ENCODE measurements at places on chromosomes 7 and 10.

GRCh38 chr7:157560258-157560654 lies 223.5 kb downstream of the DNAJB6 start:
- no peak for DNase-seq

DNA sequence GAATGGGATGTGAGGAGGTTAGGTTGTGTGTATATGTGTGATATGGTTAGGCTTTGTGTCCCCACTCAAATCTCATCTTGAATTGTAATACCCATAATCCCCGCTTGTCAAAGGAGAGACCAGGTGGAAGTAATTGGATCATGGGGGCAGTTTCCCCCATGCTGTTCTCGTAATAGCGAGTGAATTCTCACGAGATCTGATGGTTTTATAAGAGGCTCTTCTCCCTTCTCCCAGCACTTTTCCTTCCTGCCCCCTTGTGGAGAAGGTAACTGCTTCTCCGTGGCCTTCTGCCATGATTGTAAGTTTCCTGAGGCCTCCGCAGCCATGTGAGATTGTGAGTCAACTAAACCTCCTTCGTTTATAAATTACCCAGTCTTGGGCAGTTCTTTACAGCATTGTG lies 47.3 kb downstream of the NPVF start:
- no peak for DNase-seq

GRCh38 chr10:123655751-123656150 lies 10.4 kb upstream of the GPR26 start:
- no peak for DNase-seq

DNA sequence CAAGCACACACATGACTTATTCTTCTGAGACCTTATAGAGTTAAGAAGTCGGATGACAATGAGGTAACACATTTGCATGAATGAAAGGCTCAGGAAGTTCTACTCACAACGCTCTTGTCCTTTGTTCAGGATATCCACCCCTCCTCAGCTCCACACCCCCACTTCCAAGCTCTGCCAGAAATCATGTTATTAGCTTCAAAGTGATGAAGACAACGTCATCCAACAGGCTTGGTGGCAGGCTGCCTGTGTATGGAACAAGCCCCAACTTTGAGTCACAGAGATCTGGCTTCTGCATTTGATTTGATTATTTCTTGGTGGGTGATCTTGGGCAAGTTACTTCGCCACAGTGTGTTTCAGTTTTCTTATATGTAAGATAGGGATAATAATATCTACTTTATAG lies 12.4 kb upstream of the BMPER start:
- no peak for DNase-seq

DNA sequence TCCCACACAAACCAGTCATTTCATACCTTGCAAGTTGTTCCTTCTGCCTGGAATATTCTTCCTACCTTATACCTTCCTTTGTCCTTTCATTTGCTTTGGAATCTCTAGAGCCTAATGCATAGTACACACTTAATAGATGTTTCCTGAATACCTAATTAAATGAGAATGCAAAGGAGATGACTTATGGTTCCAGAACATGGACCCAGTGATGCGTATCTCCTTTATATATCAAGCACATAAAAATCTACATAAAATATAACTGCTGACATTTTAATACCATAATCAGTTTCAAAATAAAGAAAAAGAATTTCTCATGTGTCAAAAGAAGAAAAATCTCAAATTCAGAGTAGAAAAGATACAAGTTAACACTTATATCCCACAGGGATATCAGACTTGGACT lies 110.6 kb upstream of the ASAH2 start:
- no peak for DNase-seq

DNA sequence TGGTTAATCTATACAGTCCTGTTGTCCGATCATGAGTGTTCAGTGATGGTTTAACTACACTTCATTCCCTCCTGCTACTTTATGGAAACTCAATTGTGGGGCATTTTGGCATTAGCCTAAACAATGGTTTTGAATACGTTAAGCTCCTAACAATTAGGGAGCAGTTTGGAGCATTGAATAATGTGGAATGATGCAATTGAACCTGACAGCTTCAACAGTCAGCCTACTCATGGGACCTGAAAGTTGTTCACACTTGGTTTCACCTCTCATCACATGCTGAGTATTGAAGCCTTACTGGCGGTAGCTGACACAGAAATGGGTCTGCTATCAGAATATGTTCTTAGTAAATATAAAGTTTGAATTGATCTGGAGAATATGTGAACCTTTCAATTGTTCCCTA lies 186.1 kb downstream of the MLLT10 start:
- DNase-seq, result no peak

- no peak for DNase-seq
Measured at GRCh38 chr10:122182308-122182707, 88.8 kb upstream of the BTBD16 start.

- no peak for DNase-seq
Measured at GRCh38 chr7:27254625-27255024, 12.0 kb downstream of the EVX1 start.

DNA sequence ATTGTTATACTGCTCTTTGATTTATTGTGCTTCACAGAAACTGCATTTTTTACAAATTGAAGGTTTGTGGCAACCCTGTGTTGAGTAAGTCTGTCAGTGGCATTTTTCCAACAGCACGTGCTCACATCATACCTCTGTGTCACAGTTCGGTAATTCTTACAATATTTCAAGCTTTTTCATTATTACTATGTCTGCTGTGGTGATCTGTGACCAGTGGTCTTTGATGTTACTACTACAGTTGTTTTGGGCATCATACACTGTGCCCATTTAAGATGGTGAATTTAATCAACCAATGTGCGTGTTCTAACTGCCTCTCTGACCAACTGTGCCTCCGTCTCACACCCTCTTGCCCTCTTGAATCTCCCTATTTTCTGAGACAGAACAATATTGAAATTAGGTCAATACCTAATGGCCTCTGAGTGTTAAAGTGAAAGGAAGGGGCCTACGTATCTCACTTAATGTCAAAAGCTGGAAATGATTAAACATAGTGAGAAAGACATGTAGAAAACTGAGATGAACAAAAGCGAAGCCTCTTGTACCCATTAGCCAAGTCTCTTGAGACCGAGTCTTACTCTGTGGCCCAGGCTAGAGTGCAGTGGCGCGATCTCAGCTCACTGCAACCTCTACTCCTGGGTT lies 20.2 kb upstream of the ASL start:
- no peak for DNase-seq

DNA sequence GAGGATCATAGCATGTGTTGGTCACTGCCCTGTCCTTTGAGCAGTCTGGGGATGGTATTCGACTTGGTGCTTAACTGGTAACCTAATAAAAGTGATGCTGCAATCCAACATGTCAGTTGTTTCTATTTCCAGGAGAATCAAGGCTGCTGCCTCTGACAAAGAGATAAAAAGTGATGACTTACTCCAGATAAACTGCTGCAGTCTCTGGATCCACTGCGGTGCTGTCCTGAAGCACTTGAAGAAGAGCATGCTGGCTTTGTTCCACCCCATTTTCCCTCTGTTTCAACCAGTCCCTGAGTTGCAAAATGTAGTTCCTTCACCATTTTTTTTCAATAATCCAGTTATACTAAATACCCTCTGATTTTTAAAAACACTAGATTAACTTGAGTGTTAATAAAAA lies 403.5 kb upstream of the ANKRD30A start:
- DNase-seq, result no peak

DNA sequence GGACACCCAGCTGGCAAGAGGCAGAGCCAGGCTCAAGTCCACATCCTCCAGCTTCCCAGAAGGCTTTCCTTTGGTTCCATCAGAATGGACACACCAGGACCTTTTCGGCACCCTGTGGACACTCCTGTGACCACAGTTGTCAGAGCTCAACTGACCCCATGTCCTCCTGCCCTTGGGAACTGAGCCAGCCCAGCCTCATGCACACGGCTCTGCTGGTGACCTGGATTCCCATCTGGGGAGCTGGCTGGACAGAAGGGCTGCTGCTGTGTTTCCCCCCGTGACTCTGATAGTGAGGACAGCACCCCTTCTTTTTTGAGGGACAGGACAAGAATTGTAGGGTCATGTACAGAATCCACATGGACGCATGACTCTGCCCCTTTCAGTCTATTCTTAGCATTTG lies 289.2 kb downstream of the WDR37 start:
- DNase-seq, result no peak

DNA sequence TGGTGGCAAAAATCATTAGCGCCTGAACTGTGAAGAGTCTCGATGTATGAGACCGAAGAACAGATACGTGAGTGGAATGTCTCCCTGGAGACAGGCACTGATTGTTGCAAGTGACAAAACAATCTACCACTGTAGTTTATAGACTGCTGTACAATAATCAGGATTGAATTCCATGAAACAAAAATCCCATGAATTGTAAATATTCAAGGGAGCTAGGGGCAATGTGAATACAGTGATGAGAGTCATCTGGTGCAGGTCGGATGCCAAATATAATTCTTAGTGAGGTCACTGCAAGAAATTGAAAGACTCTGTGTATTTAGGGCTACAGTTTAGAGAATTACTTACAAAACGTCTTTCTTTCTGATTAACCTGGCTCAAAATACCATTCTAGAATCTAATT lies 594.4 kb upstream of the VSTM2A start:
- no peak for DNase-seq

DNA sequence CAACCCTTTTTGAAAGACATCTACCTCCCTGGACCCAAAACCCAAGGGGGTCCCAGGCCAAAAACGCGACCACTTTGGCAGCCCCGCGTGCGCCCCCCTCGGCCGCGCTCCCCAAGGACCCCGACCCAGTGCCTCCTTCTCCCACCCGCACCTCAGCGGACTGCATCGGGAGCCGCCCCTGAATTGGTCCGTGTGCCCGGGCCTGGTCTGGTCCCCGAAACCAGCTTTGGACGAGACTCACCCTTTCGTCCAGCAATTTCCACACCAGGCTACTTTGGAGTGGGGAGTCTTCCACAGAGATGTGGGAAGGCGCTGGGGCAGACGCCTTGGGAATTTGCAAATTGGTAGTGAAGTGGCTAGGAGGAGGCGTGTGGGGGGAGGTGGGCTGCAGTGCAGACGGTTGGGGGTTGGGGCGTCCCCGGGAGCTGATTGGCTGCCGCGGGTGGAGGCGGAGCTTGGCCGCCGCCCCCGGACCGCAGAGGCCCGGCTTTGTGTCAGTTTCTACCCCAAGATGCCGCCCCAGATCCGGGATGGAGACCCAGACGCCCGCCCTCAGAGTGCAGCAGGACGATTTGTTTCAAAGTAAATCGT lies 16.9 kb downstream of the TCAF1 start:
- no peak for DNase-seq

GRCh38 chr7:66403564-66403963 lies 198.4 kb downstream of the TPST1 start:
- DNase-seq, result no peak

DNA sequence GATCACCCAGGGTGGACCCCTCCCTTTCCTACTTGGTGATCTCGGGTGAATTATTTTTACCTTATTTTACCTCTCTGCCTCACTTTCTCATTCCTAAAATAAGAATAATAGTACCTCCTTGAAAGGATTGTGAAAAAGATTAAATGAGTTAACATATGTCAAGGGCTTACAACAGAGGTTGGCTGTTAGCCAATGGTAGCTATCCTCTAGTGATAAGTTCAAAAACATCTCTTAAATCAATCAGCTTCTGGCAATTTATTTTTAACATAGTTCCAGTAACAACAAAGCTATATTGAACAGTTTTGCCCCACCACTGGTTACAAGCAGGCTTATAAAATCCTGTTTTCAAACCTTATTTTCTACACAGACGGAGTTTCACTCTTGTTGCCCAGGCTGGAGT lies 45.4 kb downstream of the TMEM168 start:
- DNase-seq, result no peak

DNA sequence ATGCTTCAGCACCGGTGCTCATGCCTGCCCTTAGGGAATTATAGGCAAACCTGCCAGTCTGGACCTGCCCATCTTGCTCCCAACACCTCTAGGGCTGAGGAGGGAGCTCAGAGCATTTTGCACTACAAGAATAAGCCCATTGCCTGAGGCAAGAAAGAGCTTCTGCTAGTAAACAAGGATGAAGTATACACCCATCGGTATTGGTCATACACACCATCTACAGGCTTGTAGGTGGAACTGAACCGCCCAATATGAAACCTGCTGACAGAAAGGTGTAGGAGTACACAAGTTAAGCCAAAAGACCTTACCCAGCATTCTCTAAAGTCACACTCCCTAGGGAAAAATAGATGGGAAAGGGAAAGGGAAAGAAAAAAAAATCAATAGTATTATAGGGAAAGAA lies 957.0 kb upstream of the LRRTM3 start:
- DNase-seq, result no peak

DNA sequence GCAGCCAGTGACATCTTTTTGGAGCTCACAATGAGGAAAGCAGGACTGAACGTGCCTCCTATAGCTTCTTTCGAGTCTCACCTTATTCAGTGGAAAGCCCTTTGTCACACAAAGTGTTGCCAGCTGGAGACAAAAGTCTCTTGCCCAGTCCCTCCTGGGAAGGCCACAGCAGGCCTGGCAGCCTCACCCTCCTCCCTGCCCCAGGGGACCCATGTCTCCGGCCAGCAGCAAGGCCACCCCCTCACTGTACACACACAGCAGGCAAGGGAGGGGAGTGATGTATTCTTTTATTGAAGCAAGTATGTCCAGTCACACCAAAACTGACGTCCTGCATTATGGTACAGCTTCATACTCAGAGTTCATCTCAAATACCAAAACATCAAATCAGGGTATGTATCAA lies 56.0 kb downstream of the CSGALNACT2 start:
- DNase-seq, result no peak

- DNase-seq, result no peak
Measured at GRCh38 chr10:98920807-98921206, 314.8 kb downstream of the HPSE2 start.

GRCh38 chr7:100570954-100571828 lies 2.5 kb downstream of the SAP25 start:
- no peak for DNase-seq

- no peak for DNase-seq
Measured at GRCh38 chr10:77602231-77602912, 35.2 kb downstream of the KCNMA1 start.

GRCh38 chr10:73126343-73126742 lies 16.1 kb downstream of the NUDT13 start:
- DNase-seq, result no peak

GRCh38 chr7:157278791-157279724 lies 57.7 kb upstream of the DNAJB6 start:
- DNase-seq, result no peak

DNA sequence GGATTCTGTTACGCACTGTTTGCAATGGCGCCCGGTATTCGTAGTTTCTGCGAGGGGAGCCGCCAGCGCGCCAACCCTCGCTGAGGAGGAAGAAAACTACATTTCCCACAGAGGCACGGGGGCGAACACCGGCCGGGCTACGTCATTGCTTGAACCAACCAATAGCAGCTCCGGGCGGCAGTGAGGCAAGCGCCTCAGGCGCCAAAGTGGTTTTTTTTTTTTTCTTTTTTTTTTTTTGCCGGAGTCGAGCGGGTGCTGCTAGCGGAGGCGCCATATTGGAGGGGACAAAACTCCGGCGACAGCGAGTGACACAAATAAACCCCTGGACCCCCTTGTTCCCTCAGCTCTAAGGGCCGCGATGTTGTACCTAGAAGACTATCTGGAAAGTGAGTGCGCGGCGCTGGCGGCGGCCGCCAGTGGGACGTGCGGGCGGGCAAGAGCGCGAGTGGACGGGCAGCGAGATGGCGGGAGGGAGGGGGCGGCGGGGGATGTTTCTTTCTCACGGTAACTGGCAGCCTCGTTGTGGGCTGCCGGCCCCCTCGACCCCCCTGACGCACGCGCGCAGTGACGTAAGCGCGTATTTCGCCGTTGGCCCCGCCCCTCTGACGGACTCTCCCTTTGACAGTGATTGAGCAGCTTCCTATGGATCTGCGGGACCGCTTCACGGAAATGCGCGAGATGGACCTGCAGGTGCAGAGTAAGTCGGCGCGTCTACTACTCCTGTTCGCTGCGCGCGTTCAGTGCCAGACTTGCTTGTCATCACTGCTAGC lies at the start of gene ING3:
ING3 (plus strand) TSS at position 239 of the 770 bp plus-strand sequence; CDS start at position 359, 120 bp downstream.
- DNase-seq, result peak; percentile 76

All from cortex of kidney (tissue), 1 donor.